ENCODE measurements at places on chromosomes 3 and 15. TPM values are rescaled to one million over a fixed set of nuclear protein-coding genes. Genes with fewer than 3 reads are reported as not detected.

The GOLGA8S gene
- total RNA-seq = not detected

The AADACL2 gene
- total RNA-seq = not detected

The TNFAIP8L3 gene
- total RNA-seq = not detected

The C2CD4A gene
- not detected for total RNA-seq

The TCF12 gene
- 55.3 TPM for total RNA-seq

The SLC24A5 gene
- not detected for total RNA-seq

The LYZL4 gene
- total RNA-seq = not detected

The PRSS50 gene
- not detected for total RNA-seq

The ASB14 gene
- not detected for total RNA-seq

The ZIC4 gene
- not detected for total RNA-seq

The ZNF774 gene
- 0.27 TPM for total RNA-seq

The CTXN2 gene
- not detected for total RNA-seq

The TTLL13 gene
- not detected for total RNA-seq

The COL7A1 gene
- total RNA-seq = 0.34 TPM

The USP50 gene
- total RNA-seq = not detected

- peak; percentile 4 for DNase-seq
Measured at GRCh38 chr3:19074257-19074900, 73.9 kb upstream of the KCNH8 start.

- no peak for DNase-seq
Measured at GRCh38 chr15:59516655-59517461, 78.9 kb downstream of the FAM81A start.

GRCh38 chr3:126924458-126924857 is 58.5 kb upstream of the PLXNA1 start:
- no peak for DNase-seq

DNA sequence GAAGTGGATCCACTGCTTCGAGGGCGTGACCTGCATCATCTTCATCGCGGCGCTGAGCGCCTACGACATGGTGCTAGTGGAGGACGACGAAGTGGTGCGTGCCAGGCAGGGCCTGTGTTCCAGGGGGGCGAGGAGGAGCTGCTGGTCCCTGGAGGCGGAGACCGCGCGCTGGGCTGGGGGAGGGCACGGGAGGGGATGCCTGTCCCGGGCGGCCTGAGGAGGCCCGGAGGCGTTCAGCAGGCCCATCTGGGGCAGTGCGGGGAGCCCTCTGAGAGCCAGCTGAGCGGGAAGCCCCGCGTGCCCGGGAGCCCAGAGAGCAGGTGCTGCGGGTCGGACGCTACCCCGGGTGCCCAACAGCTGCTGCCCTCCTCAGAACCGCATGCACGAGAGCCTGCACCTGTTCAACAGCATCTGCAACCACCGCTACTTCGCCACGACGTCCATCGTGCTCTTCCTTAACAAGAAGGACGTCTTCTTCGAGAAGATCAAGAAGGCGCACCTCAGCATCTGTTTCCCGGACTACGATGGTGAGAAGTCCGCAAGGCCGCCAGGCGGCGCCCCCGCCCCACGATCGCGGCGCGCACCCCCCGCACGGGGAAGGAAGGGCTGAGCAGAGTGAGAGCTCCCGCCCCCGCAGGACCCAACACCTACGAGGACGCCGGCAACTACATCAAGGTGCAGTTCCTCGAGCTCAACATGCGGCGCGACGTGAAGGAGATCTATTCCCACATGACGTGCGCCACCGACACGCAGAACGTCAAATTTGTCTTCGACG is 2.9 kb downstream of the GNAT1 start:
- peak; percentile 41 for DNase-seq

GRCh38 chr15:101528108-101528916 is 38.8 kb upstream of the PCSK6 start:
- DNase-seq = no peak

DNA sequence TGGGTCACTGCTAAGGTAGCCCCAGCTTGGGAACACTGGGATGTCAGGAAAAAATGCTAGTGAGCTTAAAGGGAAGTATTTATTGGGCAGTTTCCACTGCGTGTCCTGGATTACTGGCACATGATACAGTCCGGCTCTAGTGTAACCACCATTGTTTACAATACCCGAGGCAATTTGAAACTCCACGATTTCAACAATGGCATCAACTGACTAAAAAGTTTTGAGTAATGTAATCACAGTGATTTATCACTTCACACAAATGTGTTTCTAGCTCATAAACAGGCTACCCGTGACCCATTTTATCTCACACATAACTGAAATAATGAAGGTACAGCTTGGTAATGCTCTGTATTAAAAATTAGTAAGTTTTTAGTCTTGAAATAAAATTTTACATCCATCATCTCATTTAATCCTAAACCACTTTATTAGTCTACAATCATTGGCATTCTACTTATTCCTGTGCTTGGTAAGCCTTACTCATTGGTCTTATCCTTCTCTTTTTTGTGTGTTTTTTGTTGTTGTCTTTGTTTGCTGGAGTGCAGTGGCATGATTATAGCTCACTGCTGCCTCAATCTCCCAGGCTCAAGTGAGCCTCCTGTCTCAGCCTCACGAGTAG is 7.6 kb downstream of the ZMAT3 start:
- no peak for DNase-seq

DNA sequence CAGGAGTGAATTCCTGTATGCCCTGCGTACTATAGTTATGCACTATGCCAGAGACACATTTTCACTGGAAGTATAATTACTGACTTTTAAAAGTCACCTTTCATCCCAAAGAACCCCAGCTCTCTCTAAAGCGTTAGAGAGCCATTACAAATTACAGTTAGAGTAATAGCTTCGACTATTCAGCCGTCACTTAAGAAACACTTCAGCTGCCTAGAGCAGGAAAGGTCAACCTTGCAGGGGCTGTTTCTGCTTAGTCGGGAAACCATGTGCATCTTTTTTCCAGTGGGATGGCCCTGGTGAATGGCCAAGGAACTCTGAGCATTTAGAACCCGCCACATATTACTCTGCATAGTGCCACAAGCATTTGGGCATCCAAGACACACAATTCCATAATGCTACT is 235.9 kb downstream of the ARRDC4 start:
- no peak for DNase-seq

- DNase-seq = no peak
Measured at GRCh38 chr3:173865900-173866498, 468.5 kb downstream of the NLGN1 start.

- peak; percentile 50 for DNase-seq
Measured at GRCh38 chr3:14548321-14548729, 8.2 kb upstream of the GRIP2 start.

GRCh38 chr3:196225086-196225485 is 8.8 kb downstream of the SLC51A start:
- no peak for DNase-seq

DNA sequence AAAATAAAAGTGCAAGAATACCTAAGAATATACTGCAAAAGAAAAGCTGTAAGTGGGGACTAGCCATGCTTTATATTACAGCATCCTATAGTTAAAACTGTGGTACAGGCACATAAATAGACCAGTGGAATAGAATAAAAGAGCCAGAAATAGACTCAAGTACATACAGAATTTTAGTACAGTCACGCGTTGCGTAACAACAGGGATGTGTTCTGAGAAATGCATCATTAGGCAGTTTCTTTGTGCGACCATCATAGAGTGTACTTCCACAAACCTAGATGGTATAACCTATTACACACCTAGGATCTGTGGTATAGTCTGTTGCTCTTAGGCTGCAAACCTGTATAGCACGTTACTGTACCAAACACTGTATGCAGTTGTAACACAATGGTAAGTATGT is 61.8 kb downstream of the PCCB start:
- no peak for DNase-seq

DNA sequence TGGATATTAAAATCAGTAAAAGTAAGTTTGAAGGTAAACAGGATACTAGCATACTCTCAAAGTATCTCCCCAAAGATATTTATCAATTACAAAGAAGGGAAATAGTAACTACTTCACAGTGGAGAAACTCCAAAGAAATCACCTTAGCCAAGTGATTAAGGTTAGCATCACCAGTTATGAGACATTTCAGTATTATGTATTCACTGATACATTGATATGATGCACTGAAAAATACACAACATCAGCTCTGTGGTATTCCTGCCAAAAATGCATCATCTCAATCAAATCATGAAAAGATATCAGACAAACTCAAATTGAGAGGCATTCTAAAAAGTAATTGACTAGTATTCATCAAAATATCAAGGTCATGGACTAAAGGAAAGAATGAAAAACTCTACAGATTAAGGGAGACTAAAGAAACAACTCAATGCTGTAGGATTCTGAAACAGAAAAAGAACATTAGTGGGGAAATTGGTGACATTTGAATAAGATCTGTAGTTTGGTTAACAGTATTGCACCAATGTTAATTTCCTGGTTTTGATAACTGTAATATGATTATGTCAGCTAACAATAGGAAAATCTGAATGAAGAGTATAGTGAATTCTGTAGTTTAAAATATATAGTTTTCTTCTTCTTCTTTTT is 215.4 kb downstream of the UACA start:
- DNase-seq = no peak

GRCh38 chr15:51367322-51367976 is 26.0 kb downstream of the GLDN start:
- DNase-seq = no peak

GRCh38 chr3:129439226-129439816 is 427 bp downstream of the MBD4 start:
- DNase-seq = peak; percentile 37

DNA sequence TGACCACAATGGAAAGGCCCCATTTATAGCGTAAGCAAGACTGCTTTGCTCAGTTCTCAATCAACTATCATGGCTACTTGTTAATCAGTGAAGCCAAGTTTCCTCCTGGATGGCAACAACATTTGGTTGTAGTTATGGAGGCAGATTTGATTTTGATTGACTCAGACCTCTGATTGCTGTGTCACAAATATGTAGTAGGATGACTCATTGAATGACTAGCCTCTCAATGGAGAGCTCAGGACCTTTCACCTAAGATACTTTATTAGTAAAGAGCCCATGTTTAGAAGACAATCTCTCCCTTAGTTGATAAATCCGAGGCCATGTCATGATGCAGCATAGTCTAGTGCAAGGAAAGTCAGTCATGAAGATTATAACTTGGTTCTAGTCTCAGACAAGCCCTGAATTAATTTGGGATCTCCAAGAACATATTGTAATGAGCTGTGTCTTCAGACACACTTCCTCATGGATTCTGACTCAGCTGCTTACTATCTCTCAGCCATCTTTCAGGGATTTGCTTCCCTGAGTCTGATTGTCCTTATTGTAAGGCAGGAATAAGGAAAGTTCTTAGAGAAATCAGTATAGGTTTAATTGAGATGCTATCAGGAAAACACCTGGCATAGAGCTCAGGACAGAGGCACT is 397.4 kb upstream of the TMCO5A start:
- DNase-seq = no peak

GRCh38 chr3:6779140-6779539 is 81.8 kb upstream of the GRM7 start:
- no peak for DNase-seq

All from G401 (cell line).